Left colon (tissue), 2 donors: ENCODE measurements at places on chromosomes 7 and 10. TPM values are rescaled to one million over a fixed set of nuclear protein-coding genes. Genes with fewer than 3 reads are reported as not detected.

The NEURL1 gene
- total RNA-seq: 47.5 TPM

DNA sequence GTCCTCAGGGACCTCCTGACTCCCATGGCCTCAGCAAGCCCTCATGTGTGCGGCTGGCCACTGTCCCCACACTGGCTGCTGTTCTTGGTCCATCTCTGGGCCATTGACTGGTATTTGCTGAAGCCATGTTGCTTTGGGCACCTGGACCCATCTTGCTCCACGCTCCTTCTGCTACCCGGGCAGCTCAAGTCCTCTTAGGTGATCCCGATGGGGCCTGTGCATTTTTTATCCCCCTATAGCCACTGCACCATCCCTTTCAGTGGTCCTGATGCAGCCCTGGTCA lies 16.7 kb downstream of the RAMP3 start:
- DNase-seq: no peak

DNA sequence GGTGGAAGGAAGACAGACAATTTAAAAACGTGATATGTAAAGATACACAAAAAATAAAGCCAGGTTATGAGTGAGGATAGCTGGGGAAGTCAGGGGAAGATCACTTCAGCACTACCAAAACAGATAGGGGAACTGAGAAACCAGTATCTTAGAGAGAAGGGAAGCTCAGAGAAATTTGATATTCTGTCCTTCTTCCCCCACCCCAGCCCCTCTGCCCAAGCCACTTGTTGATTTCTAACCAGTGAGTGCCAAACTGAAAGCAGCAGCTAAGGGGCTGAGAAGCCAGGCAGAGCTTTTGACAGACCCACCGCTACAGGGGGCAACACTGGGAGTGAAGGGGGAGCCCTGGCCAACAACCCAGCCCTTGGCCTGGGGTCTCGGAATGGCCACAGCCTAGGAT lies 9.1 kb upstream of the SLC29A3 start:
- DNase-seq: no peak

DNA sequence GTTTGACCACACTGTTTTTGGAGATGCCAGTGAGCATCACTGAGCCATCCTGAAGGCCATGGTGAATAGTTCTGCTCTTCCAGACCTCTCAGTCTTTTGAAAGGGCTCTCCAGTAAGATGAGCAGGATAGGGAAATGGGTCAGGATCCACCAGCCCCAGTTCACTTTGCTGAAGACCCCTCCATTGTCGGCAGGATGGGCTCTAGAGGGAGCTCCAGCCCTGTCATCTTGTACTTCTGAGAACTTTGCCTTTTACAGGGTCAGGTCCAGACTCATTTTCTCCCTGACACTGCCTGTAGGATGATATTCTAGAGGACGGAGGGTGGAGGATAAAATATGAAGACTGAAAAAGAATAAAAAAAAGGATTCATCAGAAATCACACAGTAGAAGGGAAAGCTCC lies 13.1 kb downstream of the LHFPL3 start:
- DNase-seq: no peak

DNA sequence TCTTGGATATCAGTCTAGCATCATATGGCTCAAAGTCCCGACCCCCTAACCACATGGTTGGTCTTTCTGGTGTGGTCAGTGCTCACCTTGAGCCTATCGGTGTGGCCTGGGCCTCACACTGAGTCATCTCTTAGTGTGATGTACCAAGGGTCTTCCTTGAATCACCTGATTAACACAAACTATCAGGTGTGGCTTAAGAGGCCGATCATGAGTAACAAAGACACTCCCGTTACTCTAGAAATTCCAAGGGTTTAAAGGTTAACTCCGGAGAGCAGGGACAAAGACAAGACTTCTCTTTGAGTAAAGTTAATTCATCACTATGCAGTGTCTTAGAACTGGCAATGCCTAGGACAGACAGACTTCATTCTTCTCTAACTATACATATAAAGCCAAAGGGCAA lies 52.3 kb upstream of the ARMC3 start:
- DNase-seq: no peak

- DNase-seq: no peak
Measured at GRCh38 chr7:74057216-74057925, 26.2 kb upstream of the LIMK1 start.

GRCh38 chr7:67493366-67493765 lies 496.7 kb downstream of the TYW1 start:
- DNase-seq: no peak

The ADARB2 gene
- 0.21 TPM for total RNA-seq

The LLCFC1 gene
- not detected for total RNA-seq

DNA sequence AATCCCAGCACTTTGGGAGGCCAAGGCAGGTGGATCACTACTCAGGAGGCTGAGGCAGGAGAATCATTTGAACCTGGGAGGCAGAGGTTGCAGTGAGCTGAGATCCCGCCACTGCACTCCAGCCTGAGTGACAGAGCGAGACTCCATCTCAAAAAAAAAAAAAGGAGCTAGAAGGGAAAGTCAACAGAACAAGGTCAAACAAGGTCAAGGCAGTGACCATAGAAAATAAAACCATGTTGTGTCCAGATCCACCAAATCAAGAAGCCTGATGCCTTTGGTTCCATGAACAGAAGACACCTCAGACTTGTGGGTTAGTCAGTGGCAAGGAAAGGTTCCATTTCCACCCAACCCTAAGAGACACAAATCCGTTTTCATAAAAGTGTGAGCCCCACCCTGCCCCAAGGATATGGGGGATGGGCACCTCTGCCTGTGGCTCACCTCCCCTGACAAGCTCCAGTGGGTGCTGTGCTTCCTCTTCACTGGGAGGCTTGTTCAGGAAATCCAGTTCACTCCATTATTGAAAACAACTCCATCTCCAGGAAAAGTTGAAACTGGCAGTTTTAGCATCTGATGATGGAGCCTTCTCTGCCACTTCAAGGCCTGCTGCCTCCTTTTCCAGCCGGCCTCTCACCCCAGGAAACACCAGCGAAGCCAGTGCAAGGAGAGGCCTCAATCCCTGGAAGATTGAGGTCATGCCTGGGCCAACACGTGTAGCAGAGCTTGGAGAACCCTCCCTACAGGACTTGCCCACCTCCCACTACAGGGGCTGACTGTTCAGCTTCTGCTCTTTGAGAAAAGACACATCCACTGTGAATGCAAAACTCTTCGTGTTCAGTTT lies 152.9 kb downstream of the NRF1 start:
- no peak for DNase-seq

DNA sequence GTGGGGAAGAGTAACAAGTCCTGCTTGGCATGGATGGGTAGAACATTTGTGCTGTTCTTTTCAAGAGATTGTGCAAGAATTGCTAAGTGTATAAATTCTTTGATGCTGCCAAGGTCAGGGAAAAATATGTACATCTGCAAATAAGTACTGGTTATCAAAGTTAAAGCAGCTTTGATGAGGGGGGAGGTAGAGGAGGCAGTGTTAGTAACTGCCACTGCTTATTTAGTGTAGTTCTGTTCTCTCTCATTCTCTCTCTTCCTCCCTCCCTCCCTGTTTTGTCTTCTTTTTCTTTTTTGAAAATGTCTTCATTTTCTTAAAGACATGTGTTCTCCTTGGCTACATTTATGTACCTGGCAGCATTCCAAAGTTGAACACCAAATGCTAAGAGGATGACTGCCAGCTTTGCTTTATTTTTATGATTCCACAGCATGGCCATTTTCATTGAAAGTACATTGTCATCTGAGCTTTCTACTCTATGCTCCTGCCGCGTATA lies 18.6 kb downstream of the CACNB2 start:
- DNase-seq: no peak

- DNase-seq: no peak
Measured at GRCh38 chr10:47319784-47320183, 2.5 kb upstream of the GDF2 start.

The TMEM178B gene
- 0.34 TPM for total RNA-seq

DNA sequence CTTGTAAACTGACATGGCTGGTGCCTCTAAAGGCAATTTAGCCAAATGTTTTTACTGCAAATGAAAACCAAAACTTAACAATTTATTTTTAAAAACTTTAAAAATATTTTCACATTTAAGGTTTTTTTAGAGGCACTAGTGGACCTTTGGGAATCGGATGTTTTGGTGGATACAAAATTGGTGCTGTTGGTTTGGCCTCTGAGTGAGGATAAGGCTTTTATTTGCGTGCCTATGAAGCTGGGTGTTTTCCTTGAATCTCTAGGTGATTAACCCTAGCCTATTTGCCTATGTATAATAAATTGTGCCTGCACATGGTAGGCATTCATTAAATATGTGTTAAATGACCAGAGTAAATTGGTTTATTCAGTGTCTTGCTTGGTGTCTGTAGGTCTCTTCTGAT lies 2.9 kb upstream of the SGCE start:
- DNase-seq: no peak

- DNase-seq: no peak
Measured at GRCh38 chr7:115417662-115418061, 495.8 kb downstream of the MDFIC start.
